ENCODE measurements at places on chromosomes 12 and 14. TPM values are rescaled to one million over a fixed set of nuclear protein-coding genes. Genes with fewer than 3 reads are reported as not detected.

The DYNLL1 gene
- 502 TPM for total RNA-seq

DNA sequence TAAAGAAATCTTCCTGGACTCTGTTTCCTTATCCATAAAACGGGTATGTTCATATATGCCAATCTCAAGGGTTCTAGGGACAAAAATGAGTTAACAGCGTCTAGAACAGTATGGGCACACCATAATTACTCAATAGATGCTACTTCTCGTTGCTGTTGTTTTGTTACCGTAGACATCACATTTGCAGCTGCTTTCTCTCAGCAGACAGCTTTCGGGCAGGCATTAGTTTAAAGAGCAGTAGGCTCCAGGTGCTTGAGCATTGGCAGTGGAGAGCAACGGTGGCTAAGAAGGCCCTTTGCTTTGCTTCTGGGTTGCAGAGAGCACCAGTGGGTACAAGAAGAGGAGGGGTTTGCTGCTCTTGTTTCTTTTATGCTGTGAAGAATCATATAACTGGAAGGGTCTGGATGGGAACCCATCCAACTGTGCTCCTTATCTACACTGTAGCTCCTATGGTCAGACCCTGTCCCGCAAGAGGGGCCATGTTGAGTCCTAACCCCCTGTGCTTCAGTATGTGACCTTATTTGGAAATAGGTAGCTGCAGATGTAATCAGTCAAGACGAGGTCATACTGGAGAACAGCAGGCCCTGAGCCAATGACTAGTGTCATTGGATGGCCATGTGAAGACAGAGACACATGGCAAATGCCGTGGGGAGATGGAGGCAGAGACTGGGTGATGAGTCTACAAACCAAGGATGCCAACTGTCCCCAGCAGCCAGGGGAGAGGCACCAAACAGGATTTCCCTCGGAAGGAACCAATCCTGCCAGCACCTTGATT, 120.0 kb downstream of the RBM19 start:
- no peak for DNase-seq

GRCh38 chr14:64604881-64605280, 55.1 kb downstream of the PPP1R36 start:
- no peak for DNase-seq

DNA sequence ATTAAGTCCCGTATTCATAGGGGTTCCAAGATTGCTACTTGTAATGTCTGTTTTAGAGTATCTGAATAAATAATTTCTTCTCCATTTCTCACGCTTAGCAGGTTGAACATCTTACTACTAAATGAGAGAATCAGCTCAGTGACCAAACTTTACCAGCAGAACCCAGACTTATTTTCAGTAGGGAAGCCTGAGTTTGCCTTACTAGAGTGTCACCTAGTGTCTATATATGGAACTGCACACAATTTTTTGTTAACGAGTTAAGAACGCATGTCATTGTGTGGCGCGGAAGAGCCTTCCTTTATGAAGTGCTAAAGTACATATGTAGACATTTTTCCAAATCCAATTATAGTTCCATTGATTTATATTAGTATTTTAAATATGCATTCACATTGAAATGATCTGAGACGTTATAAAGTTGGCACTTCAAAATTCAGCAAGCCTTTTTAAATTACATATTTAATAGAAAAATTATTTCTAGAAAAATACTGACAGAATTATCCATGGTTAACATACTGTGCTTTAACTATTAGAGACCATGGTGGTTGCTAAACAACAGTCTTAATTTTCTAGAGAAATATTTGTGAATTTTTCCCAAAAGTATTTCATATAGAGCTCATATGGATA, 88.3 kb downstream of the RPS29 start:
- DNase-seq, result peak; percentile 81

The RHEBL1 gene
- 7.8 TPM for total RNA-seq

The TC2N gene
- total RNA-seq, result 5.9 TPM

DNA sequence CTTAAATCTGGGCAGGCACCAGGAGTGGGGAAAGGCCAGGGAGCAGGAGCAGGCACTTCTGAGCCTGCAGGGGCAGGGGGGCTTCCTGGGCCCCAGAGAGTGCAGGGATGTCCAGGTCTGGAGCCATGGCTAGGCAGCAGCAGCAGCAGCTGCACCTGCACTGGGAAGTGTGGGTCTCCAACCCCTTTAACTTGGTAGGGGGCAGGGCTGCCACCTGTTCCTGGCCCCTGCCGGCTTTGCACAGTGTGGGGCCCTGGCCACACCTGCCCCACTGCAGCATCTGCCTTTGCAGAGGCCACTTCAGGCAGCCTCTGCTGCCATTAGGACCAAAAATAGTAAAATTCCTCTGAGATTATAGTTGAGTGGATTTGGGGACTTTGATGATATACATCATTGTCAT, 138.5 kb downstream of the SLC16A7 start:
- no peak for DNase-seq

DNA sequence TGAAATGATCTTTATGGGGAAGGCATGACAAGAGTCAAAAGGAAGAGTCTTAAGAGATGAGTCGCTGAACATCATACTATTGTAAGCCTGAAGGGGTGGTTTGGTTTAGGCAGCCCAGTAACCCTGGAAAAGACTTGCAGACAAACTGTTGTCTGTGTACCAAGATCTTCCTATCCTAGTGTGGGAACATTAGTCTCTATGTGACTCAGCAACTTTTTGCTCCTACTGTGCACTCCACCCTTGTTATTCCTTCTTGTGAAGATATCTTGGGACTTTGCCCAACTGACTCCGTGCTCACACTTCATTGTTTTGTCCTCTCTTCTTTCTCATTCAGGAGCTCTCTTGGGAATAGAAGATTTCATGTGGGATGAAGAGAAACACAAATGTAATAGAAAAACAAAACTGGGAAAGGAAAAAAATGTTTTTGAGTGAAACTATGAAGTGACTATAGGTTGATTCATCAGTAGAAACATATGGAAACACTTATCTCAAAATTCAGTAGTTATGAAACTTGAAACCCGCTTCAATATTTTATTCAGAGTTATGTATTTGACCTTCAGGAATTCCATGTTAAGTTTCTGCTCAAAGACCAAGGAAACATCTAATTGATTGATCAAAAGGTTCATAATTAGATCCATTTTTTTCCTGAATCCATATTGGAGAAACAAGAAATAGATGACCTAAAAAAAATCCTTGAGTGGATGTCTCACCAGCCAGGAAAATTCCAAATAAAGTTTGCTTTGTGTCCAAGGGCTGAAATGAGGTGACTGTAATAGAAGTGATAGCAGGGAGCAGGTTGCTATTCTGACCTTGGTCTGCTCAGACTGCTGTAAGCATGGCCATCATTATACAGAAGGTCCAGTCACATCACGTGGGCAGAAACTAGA, 67.2 kb downstream of the BTG1 start:
- DNase-seq, result peak; percentile 49

DNA sequence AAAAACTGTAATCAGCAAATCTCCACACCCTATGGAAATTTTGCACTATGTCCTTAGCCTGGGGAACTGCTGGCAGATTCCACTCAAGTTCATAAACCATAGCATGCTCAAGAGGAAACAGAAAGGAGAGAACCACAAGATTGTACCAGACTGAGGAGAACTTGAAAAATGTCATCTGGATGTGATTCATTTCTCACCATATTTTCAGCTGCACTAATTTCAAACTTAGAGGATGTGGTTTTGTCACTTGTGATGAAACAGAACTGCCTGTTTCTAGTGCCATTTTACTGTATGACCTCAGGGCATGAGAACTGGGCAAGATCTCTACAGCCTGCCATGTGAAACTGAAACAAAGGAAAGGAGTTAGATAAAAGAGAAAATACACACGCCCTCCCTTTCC, 1493.1 kb upstream of the FLRT2 start:
- peak; percentile 90 for DNase-seq

GRCh38 chr12:104248444-104248843, 32.9 kb downstream of the TXNRD1 start:
- DNase-seq, result no peak

- DNase-seq, result no peak
Observed at GRCh38 chr14:22531451-22532344, 57.3 kb downstream of the DAD1 start.

- no peak for DNase-seq
Observed at GRCh38 chr12:60184096-60184495, 588.3 kb downstream of the SLC16A7 start.

- peak; percentile 62 for DNase-seq
Observed at GRCh38 chr14:81400852-81401251, 728 bp upstream of the STON2 start.

The LAG3 gene
- 0.13 TPM for total RNA-seq

- no peak for DNase-seq
Observed at GRCh38 chr14:103066399-103066798, 9.1 kb upstream of the CDC42BPB start.

DNA sequence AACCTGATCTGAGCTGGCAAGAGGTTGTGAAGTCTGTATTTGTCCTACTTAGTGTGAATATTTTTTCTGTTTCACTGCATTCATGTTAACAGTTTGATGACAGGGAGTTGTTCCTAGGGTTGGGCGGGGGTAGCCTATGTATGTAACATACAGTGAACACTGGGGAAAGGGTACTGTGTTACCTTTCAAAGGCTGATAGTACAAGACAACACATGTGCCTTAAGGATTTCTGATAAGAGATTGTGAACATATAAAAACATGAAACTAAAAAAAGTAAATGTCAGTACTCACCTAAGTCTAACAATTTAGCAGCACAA, 30.5 kb upstream of the GRIP1 start:
- DNase-seq, result no peak

- no peak for DNase-seq
Observed at GRCh38 chr12:47868041-47868440, 36.8 kb downstream of the VDR start.

- no peak for DNase-seq
Observed at GRCh38 chr14:94170136-94170535, 4.0 kb upstream of the PPP4R4 start.

The CABP1 gene
- total RNA-seq, result 1.2 TPM

GRCh38 chr12:48977290-48978281, 536 bp upstream of the WNT1 start:
- peak; percentile 61 for DNase-seq

DNA sequence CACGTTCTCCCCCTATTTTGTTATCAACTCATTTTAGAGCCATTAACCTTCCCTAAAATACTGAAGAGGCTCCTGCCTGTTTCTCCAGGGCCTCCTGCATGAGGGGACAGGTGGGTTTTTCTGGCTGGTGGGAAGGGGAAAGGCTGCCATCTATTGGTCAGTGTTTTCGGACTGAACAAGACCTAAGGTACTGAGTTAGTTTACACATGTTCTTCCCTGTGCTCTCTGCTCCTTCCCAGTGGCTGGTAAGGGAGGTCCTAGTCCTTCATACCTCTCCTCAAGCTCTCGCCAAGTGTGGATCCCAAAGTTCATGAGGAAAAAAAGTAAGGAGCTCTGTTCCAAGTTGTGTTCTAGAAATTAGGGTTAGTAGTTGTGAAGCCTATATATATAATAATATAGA, 357.5 kb downstream of the FSCB start:
- DNase-seq, result peak; percentile 88

- DNase-seq, result no peak
Observed at GRCh38 chr12:90991952-90992465, 12.8 kb downstream of the EPYC start.

- DNase-seq, result no peak
Observed at GRCh38 chr12:93706824-93707223, 29.6 kb downstream of the CRADD start.

The NPAS3 gene
- total RNA-seq, result 0.90 TPM

- DNase-seq, result no peak
Observed at GRCh38 chr12:40559865-40560264, 132.4 kb upstream of the CNTN1 start.

The SPX gene
- total RNA-seq, result 2.6 TPM

GRCh38 chr12:89305373-89305772, 46.9 kb downstream of the DUSP6 start:
- DNase-seq, result no peak

The RAB15 gene
- 16.4 TPM for total RNA-seq

DNA sequence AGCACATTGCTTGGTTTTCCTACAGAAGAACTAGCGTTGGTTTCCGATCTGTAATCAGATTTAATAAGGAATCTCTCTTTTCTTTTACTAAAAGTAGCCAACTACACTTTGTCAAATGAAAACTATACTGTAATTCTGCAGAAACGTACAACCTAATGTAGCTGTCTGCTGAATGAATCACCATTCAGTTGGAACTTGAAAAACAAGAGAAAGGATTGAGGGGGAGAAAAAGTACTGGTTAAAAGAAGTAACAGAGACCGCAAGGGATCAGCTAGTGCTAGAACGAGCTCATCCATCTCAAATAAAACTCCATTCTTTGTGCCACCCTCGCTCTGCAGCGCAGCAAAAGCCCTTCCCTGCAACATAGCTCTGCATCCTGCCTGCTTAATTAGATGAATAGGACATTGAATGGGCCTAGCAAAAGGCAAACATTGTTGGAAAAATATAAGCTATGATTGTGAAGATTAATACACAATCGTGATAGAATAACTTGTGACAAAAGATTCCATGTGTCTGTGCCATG, 2.6 kb downstream of the GARIN2 start:
- DNase-seq, result no peak

The KLRG1 gene
- 5.8 TPM for total RNA-seq

DNA sequence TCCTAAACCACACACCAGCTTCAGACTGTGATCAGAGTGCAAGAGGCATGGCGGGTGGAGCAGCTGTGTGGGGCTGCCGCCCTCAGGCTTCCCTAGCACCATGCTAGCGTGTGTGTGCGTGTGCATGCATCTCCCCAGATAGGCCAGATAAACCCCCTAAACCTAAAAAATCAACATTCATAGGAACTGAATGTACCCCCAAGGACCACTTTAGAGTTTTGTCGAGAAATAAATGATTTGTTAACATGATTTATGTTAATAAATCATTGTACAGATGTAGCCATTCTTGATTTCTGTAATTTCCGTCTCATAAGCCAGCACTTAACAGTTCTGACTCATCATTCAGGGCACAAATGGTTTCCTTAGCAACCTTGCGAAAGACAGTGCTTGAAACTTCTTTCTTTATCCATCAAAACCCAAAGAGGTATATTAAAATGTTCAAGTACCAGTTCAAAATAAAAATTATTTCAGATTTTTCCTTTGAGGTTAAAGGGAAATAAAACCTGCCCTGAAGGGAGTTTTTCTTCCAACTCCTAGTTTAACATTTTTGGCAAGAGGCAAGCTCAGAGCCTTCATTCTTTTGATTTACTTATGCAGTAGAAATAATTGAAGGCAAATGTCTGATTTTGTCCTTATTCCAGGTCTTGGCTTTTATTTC, 206.2 kb upstream of the RGS6 start:
- DNase-seq, result no peak

DNA sequence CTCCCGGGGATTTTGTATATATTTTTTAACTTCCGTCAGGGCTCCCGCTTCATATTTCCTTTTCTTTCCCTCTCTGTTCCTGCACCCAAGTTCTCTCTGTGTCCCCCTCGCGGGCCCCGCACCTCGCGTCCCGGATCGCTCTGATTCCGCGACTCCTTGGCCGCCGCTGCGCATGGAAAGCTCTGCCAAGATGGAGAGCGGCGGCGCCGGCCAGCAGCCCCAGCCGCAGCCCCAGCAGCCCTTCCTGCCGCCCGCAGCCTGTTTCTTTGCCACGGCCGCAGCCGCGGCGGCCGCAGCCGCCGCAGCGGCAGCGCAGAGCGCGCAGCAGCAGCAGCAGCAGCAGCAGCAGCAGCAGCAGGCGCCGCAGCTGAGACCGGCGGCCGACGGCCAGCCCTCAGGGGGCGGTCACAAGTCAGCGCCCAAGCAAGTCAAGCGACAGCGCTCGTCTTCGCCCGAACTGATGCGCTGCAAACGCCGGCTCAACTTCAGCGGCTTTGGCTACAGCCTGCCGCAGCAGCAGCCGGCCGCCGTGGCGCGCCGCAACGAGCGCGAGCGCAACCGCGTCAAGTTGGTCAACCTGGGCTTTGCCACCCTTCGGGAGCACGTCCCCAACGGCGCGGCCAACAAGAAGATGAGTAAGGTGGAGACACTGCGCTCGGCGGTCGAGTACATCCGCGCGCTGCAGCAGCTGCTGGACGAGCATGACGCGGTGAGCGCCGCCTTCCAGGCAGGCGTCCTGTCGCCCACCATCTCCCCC, 777 bp downstream of the ASCL1 start:
- DNase-seq, result no peak
